ENCODE measurements at places on chromosomes 12 and 14. TPM values are rescaled to one million over a fixed set of nuclear protein-coding genes. Genes with fewer than 3 reads are reported as not detected.
A peak's percentile ranks its signal among the peaks of the same experiment; 100 is the strongest.

DNA sequence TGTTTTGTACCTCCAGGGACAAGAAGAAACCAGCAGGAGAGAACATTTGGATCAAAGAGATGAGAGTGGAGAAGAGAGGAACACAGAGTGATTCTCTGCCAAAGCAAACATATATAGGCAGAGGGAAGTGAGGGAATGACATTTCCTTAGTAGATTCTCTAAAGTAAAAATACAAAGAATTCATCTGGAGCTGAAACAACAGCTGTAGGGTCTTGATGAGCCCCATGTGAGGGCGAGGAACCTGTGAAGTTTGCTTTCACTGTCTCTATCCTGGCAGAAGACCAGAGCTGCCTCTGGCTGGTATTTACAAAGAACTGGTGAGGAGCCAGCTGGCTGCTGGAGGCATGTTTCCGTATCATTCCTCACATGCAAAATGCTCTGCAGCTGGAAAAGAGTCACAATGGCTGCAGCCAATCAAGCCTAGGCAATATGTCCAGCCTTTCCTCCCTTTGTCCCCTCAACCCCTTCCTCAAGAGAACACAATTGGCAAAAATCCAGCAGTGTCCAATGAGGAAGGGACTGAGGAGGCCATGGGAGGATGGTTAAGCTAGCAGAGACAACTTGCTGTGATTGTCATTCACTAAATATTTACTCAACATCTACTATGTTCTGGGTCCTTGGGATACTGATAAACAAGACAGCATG lies 122.5 kb downstream of the PHLDA1 start:
- H3K36me3 ChIP-seq: no peaks in the 10 kb centered on the region
- no peaks in the 10 kb centered on the region for H3K27me3 ChIP-seq
- no peak overlapping the region for H3K4me3 ChIP-seq
- H3K27ac ChIP-seq: no peak overlapping the region

DNA sequence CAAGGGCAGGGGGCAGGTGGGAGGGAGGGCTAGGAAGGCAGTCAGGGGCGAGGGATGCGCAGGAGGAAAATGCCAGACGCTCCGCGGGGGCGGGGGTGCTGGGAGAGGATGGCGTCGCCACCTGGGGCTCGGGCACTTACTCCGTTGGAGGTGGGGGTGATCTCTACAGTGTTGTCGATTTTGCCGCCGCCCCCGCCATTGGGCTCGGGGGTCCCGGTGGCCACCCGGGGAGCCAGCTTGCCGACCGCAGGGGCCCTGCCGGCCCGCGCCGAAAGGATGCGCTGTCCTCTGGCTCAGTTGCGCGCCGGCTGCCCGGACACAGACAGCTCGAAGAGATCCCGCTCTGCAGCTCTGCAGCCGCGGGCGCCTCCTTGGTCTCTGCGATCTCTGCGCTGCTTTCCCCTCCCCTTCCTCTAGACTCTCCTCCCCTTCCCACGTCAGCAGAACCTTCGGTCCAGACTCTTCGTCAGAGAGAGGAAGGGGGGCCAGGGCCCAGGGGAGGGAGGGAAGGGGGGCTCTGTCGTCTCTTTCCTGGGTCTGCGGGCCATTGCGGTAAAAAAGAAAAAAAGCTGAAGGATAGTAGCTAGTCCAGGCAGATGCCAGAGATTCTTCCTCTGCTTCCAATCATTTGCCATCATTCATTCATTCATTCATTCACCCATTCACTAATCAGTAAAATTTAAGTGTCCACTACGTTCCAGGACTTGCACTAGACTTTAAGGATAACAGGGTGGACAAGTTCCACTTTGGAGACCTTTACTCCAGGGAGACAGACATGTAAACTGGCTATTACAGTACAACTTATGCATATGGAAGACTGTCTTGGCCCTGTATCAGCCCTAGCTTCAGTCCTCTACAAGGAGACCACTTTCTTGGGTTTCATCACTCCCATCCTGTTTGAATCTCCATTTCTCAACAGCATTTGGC lies at the start of gene SLC22A17:
SLC22A17 (minus strand) TSS at position 382 of the 927 bp plus-strand sequence.
- H3K27me3 ChIP-seq: peaks cover 50% of the 10 kb centered on the region
- peaks cover 11% of the 10 kb centered on the region for H3K4me1 ChIP-seq
- no peaks in the 10 kb centered on the region for H3K36me3 ChIP-seq
- no peak within 1 kb of the TSS for H3K27ac ChIP-seq
- peak; percentile 21 for DNase-seq
- H3K4me3 ChIP-seq: peak within 1 kb of the TSS; percentile 33

The DPF3 gene
- 2.1 TPM for total RNA-seq

DNA sequence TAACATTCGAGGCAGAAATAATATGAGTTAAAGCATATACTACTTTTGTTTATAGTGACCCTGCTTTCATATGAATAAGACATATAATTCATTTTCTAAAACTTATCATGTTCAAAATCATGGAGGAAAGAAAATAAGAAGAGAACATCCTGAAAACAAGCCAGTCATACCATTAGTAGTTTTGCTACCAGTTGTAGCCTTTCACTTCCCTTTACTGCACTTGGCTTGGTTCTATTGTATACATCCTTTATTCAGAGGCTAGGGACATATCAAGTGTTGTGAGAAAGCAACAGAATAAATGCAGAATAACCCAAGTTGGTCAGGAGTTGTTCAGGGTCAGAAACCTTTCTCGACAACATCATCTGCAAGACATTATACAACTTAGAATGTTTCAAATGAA lies 598.7 kb downstream of the SOX5 start:
- H3K4me1 ChIP-seq: no peaks in the 10 kb centered on the region
- H3K27me3 ChIP-seq: no peaks in the 10 kb centered on the region
- DNase-seq: no peak
- H3K27ac ChIP-seq: no peak overlapping the region
- no peak overlapping the region for H3K4me3 ChIP-seq

DNA sequence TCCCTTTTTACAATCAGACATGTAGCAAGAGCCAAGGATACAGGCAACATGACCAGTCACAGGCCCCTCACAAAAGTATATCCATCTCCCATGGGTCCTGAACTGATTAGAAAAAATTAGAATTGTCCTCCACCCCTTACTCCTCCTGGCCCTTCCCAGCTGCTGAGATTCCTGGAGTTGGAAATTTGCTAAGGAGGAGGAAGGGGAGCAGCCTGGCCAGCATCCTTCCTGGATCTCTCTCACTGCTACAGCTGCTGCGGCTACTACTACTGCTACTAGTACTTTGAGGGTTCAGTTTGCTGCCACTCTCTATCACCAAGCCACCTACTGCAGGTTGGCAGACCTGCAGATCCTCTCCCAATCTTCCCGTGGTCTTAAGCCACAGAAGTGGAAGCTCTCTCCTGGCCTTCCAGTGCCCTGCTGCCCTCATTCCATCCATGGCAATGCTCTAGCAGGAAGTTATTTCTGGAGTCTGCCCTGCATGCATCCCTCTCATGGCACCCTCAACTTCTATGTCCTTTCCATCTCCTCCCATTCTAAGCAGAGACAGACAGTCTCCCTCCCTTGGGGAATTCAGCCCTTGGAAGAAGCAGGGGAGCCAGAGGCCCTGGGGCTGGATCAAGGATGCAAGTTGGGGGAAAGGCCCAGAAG lies 1.0 kb downstream of the ITGA7 start:
- no peak overlapping the region for H3K4me3 ChIP-seq
- H3K27ac ChIP-seq: no peak overlapping the region
- DNase-seq: no peak
- H3K36me3 ChIP-seq: no peaks in the 10 kb centered on the region

DNA sequence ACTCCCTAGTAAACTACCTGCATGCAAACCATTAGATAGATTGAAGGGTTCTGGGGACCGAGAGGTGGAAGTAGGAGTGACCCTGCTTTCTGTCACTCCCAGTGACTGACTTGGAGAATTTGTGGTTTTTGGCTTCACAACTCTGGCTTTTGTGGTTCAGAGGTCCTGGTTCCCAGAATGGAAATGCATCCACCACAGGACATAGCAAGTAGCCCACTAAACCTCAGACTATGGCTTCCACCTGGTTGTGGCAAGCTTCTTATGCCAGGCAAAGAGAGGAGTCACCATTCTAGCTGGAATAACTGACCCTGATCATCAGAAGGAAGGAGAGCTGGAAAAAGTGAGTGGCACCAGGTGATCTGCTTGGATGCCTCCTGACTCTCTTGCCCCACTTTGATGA lies 162.4 kb upstream of the TMEM260 start:
- no peaks in the 10 kb centered on the region for H3K27me3 ChIP-seq
- H3K27ac ChIP-seq: no peak overlapping the region
- H3K4me3 ChIP-seq: no peak overlapping the region
- H3K4me1 ChIP-seq: peaks cover under 1% of the 10 kb centered on the region

The PLA2G1B gene
- total RNA-seq: not detected

GRCh38 chr12:23354800-23355199 lies 594.7 kb downstream of the SOX5 start:
- H3K4me1 ChIP-seq: no peaks in the 10 kb centered on the region
- H3K27ac ChIP-seq: no peak overlapping the region
- no peak overlapping the region for H3K4me3 ChIP-seq
- no peaks in the 10 kb centered on the region for H3K36me3 ChIP-seq
- DNase-seq: no peak
- no peaks in the 10 kb centered on the region for H3K27me3 ChIP-seq

The BHLHE41 gene
- total RNA-seq: 69.1 TPM

The RGS6 gene
- total RNA-seq: not detected

The GOLGA3 gene
- 52.8 TPM for total RNA-seq

DNA sequence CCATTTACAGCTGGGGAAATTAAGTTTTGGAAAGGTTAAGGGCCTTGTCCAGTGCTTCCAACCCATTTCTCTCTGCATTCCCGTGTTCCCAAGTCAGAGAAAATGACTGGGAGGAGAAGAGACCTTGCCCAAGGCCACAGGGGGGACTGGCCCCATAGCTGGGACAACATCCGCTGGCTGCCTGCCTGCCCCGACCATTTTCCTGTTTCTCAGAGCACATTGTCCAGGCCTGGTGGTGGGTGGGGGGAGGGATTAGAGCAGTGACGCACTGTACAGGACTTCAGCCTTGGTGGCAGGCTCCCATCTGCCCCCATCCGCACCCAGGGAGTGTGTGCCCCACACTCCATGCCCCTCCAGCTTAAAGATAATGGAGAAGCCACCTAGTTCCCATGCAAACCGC lies 27.7 kb downstream of the DIO3 start:
- no peak overlapping the region for H3K27ac ChIP-seq
- H3K4me1 ChIP-seq: no peaks in the 10 kb centered on the region
- H3K36me3 ChIP-seq: no peaks in the 10 kb centered on the region
- H3K4me3 ChIP-seq: no peak overlapping the region
- DNase-seq: peak; percentile 9
- H3K27me3 ChIP-seq: no peaks in the 10 kb centered on the region

The GALNT8 gene
- total RNA-seq: not detected

DNA sequence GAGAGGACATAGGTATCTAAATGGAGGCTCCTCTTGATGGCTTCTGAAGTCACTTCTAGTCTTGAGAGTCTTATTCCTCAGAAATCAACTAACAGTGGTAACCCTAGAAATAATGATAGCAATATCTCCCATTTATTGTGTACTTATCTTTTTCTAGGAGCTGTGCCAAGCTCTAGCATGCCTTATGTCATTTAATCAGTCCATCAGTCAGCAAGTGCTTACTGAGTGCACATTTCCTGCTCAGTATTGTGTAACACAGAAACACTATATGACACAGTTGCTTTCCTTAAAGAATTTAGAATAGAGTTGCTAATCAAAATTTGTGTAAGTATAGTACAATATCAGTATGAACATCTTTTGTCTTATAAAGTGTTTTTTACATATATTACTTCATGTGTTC lies 36.6 kb downstream of the KRT76 start:
- DNase-seq: no peak
- H3K27me3 ChIP-seq: peaks cover 70% of the 10 kb centered on the region
- no peak overlapping the region for H3K27ac ChIP-seq

The RASSF3 gene
- 10.7 TPM for total RNA-seq

The SNX6 gene
- 131 TPM for total RNA-seq

The AGAP2 gene
- 0.89 TPM for total RNA-seq

GRCh38 chr12:56947633-56948456 lies 9.6 kb downstream of the RDH16 start:
- no peak overlapping the region for H3K27ac ChIP-seq
- 0 out of 2 replicates have a peak, but pooled peaks cover 8% of the 10 kb centered on the region for H3K27me3 ChIP-seq
- DNase-seq: peak; percentile 11
- H3K4me1 ChIP-seq: no peaks in the 10 kb centered on the region
- no peaks in the 10 kb centered on the region for H3K36me3 ChIP-seq

The DACT1 gene
- total RNA-seq: 3.2 TPM

DNA sequence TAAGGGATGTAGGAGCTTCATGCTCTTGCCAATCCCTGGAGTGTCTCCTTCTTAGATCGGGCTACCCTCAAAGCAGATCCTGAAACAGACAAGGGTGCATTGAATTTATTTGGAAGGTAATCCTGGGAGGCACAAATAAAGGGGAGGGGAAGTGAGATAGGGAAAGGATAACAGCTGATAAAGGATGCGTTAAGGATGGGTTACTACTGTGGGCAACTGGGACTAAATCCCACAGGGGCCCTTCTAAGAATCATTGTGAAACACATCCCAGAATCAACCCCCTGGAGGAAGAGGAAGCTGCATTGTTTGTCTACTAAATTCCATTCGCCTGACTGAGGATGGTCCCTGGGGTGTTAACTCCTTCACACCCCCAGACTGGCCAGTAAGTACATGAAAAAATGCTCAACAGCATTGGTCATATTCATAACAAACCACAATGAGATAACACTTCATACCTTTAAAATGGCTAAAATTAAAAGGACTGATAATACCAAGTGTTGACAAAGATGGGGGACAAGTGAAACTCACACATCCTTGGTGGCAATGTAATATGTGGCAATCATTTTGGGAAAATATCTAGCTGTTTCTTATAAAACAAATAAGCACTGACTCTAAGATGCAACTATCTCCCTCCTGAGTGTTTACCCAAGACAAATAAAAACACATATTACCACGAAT lies 37.0 kb upstream of the CMKLR1 start:
- no peak overlapping the region for H3K4me3 ChIP-seq
- no peak for DNase-seq
- H3K27ac ChIP-seq: no peak overlapping the region

DNA sequence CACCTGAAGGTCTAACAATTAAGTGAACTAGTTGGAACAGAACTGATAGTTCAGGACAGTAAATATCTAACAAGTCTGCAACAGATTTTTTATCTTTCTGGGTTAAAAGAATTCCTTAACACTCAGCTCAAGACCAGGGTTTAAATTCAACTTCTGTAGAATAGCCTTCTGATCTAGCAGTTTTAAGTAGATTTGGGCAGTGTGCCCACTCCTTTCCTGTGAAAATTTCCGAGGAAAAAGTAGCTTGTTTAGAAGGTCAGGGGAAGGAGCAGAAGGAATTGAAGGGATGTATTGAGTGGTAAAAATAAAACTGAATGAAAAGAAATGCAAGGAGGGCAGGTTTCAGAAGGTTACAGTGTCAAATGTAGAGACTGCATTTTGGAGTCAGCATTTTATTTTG lies 45.8 kb downstream of the ATL1 start:
- peaks cover 6% of the 10 kb centered on the region for H3K4me1 ChIP-seq
- no peaks in the 10 kb centered on the region for H3K27me3 ChIP-seq
- no peak overlapping the region for H3K27ac ChIP-seq
- DNase-seq: no peak
- no peaks in the 10 kb centered on the region for H3K36me3 ChIP-seq

Measured in SJSA1 (cell line).